ENCODE measurements at places on chromosomes 7 and 10. TPM values are rescaled to one million over a fixed set of nuclear protein-coding genes. Genes with fewer than 3 reads are reported as not detected.

GRCh38 chr7:22220941-22221340 is 136.0 kb downstream of the RAPGEF5 start:
- H3K4me3 ChIP-seq, result no peak overlapping the region
- DNase-seq, result no peak
- H3K36me3 ChIP-seq, result no peaks in the 10 kb centered on the region
- peak overlapping the region; percentile 74 for H3K27ac ChIP-seq

The CRYGN gene
- not detected for total RNA-seq

DNA sequence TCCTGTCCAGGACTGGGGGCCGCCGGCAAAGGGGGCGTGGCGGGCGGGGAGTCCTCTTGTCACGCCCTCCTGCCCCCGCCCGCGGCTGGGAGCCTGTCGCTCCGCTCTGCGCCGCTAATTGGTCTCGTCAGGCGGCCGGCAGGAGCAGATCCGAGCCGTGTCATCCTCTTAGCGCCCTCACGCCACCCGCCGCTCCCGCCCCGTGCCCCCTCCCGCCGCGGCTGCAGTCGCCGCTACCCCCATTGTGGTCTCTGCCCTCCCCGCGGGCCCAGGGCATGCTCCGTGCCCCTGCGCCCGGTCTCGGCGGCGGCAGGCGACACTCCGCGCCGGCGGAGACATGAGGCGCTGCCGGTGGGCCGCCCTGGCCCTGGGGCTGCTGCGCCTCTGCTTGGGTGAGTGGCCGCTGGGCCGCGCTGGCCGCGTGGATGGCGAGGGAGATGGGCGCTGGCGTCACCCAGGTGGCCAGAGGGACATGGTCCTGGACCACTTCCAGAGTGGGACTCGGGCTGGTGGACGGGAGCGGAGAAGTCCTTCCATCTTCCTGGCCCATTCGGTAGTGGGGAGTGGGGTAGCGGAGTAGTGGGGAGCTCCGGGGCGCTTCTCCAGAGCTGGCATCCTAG is at the start of gene CDHR1:
CDHR1 (plus strand) TSS at position 114 of the 620 bp plus-strand sequence; CDS start at position 338, 224 bp downstream.
- peak within 1 kb of the TSS; percentile 61 for H3K4me3 ChIP-seq
- no peaks in the 10 kb centered on the region for H3K4me1 ChIP-seq
- H3K27me3 ChIP-seq, result no peaks in the 10 kb centered on the region

DNA sequence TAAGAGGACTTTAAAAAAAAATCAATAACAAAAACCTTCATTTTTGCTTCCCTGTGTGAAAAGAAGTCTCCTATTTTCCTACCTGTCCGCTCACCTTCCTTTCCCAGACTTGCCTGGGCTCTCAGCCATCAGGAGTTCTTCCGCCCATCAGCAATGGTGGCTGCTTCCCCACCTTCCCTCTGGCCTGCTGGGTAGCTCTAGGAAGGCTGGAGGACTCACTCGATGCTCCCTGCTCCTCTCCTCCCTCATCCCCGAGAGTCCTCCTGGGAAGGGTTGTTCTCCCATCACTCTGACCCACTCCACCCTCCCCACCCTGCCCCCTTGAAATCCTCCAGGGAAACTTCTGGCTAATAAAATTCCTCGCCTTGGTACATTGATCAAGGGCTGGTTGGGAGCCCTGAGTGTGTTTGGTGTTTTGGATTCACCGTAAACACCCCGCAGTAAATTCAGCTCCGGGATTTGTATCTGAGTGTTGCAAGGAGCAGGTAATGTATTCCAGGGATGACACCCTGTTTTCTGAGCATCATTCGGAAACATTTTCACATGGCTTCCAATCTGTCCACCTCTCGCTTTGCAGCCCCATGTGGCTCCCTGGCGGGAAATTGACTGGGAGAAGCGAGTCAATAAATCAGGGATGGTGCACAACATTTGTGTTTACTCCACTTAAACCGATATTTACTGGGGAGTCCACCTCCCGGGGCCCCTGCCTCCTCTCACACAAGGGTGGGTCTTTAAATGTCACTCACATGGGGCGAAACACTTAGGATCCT is 126.4 kb upstream of the SDK1 start:
- no peak for DNase-seq
- H3K4me3 ChIP-seq, result no peak overlapping the region
- no peaks in the 10 kb centered on the region for H3K27me3 ChIP-seq
- H3K4me1 ChIP-seq, result no peaks in the 10 kb centered on the region
- H3K36me3 ChIP-seq, result no peaks in the 10 kb centered on the region

DNA sequence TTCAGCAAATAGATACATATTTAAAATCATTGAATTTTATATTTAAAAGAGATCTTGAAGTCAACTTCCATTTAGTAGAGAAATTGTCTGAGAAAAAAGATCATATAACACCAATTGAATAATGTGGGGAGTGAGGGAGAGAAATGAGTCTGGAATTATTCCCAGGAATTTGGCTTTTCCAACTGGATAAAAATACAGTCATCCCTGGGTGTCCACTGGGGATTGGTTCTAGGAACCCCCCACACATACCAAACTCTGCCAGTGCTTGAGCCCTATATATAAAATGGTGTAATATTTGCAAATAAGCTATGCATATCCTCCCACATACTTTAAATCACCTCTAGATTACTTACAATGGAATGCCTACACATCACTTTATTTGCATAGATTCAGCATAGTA is 162.8 kb upstream of the SEMA3C start:
- no peaks in the 10 kb centered on the region for H3K27me3 ChIP-seq
- DNase-seq, result no peak
- H3K36me3 ChIP-seq, result no peaks in the 10 kb centered on the region
- H3K4me3 ChIP-seq, result no peak overlapping the region

The TEX36 gene
- not detected for total RNA-seq

The PIP gene
- not detected for total RNA-seq

GRCh38 chr7:51158742-51159445 is 157.7 kb downstream of the COBL start:
- H3K27ac ChIP-seq, result no peak overlapping the region
- no peaks in the 10 kb centered on the region for H3K4me1 ChIP-seq
- no peak overlapping the region for H3K4me3 ChIP-seq
- no peaks in the 10 kb centered on the region for H3K27me3 ChIP-seq

DNA sequence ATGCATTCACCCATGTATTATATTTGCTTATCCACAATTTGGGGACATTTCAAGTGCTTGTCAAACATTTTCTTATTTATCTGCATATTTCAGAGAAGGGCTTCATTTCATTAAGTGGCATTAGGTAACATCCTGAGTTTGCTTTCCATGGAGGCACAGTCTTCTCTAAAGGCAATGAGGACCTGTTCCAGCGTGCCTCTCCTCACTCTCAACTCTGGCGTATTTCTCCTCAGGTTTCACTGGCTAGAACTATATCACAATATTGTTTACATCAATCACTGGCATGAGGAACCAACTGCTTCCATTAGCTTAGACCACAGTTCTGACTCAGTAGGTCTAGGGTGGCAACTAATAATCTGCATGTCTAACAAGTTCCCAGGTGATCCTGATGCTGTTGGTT is 177.2 kb downstream of the TAX1BP1 start:
- no peaks in the 10 kb centered on the region for H3K27me3 ChIP-seq
- H3K4me1 ChIP-seq, result peaks cover 4% of the 10 kb centered on the region
- no peak overlapping the region for H3K4me3 ChIP-seq
- DNase-seq, result no peak

DNA sequence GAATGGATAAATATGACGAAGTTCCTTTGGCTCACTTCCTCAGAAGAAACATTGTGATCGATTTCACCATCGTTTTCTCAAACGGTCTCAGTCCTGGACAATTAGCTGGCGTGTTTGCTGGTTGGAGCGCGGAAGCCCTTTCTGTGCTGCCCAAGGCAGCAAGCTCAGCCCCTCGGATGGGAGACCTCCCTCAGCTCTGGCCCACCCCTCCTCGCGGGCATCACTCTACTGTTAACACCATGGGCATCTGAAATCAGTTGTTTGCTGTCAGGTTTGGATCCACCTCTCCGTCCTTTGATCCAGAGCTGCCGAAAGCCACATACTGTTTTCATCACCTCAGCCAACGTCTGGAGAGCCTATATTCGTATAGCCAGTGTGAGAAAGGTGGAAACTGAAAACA is 68.2 kb downstream of the C10orf143 start:
- no peak overlapping the region for H3K4me3 ChIP-seq
- H3K27me3 ChIP-seq, result no peaks in the 10 kb centered on the region
- H3K4me1 ChIP-seq, result no peaks in the 10 kb centered on the region
- no peak for DNase-seq
- H3K27ac ChIP-seq, result no peak overlapping the region

GRCh38 chr10:13299437-13300287 is at the start of gene PHYH:
Gene PHYH, minus strand, starts transcription at chr10:13300064. Its CDS starts 22 bp downstream, at chr10:13300042.
- peaks cover 11% of the 10 kb centered on the region for H3K4me1 ChIP-seq
- peaks cover 7% of the 10 kb centered on the region for H3K36me3 ChIP-seq
- no peaks in the 10 kb centered on the region for H3K27me3 ChIP-seq
- peak within 1 kb of the TSS; percentile 99 for H3K27ac ChIP-seq

- H3K36me3 ChIP-seq, result no peaks in the 10 kb centered on the region
- no peak for DNase-seq
- H3K27ac ChIP-seq, result no peak overlapping the region
- H3K27me3 ChIP-seq, result no peaks in the 10 kb centered on the region
- no peak overlapping the region for H3K4me3 ChIP-seq
- H3K4me1 ChIP-seq, result no peaks in the 10 kb centered on the region
Measured at GRCh38 chr10:99370993-99371392, 41.8 kb downstream of the CNNM1 start.

- no peaks in the 10 kb centered on the region for H3K27me3 ChIP-seq
- H3K4me1 ChIP-seq, result peaks cover 28% of the 10 kb centered on the region
- H3K27ac ChIP-seq, result peak overlapping the region; percentile 76
- peaks cover 9% of the 10 kb centered on the region for H3K36me3 ChIP-seq
Measured at GRCh38 chr10:110829721-110830410, 41.9 kb upstream of the PDCD4 start.

Measured in ascending aorta (tissue), 2 donors.